ENCODE measurements at places on chromosomes 3 and 15. TPM values are rescaled to one million over a fixed set of nuclear protein-coding genes. Genes with fewer than 3 reads are reported as not detected.
A peak's percentile ranks its signal among the peaks of the same experiment; 100 is the strongest.

DNA sequence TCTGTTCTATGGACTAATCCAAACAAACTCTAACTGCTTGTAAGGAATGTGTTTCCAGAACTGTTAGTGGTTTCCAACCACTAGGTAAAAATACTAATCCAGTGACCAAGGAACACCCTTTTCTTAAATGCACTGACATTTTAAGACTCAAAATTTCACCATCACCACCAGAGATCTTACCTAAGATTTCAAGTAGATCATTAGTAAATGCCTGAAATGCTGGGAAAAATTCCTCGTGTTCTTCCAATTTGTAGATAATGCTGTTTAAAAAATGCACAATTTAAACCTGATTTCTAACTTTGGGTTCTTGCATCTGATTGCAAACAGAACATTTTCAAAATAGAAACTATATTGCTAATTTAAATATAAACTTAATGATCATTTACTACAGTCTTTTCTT lies 63.4 kb downstream of the ESYT3 start:
- no peaks in the 10 kb centered on the region for H3K4me1 ChIP-seq
- no peak overlapping the region for H3K4me3 ChIP-seq
- H3K27me3 ChIP-seq: no peaks in the 10 kb centered on the region
- H3K27ac ChIP-seq: no peak overlapping the region
- no peak for DNase-seq

DNA sequence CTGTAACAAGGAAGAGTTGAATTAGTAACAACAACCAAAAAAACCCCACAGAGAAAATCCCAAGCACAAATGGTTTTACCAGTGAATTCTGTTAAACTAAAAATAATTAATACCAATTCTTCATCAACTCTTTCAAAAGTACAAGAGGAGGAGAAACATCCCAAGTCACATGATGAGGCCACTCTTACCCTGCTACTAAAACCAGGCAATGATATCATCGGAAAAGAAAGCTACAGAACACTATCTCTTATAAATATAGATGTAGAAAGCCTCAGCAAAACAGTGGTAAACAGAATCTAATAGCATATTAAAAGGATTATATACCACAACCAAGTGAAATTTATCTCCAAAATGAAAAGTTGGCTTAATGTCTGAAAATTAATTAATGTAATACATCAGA lies 168.1 kb upstream of the SLCO3A1 start:
- H3K27ac ChIP-seq: no peak overlapping the region
- no peaks in the 10 kb centered on the region for H3K27me3 ChIP-seq
- no peaks in the 10 kb centered on the region for H3K4me1 ChIP-seq
- DNase-seq: no peak

Gene ZNF501
- 7.5 TPM for total RNA-seq

DNA sequence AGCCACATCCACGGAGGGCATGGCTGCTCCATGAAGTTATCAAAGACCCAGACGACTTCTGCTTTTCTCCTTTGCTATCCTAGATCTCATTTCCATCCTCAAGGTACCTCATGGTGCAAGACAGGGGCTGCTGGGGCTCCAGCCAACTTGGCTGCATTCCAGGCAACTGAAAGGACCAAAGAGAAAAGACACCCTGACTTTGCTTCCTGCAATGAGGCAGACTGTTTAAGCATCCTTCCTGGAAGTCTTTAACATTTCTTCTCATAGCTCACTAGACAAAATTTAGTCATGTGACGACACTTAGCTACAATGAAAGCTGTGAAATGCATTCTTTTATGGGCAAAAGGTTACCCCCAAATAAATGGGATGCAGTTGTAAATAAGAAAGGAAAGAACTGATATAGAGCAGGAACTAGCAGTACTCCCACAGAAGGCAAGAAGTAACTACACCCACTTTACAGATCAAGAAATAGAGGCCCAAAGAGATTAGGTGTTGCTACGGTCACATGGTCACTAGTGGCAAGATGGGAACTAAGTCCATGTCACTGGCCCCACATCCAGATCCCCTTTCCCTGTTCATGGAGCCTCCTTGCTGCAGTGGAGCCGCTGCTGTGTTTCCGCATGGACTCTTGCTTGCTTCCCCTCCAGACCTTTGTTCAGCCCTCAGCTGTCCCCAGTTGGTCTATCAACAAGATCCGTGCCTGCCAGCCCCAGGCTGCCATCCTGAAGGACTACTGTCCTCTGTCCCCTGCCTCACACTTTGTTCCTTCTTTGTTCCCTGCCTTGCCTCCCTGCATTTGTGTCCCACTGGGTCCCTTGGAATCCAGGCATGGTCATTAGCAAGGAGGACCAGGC lies 107.0 kb downstream of the XXYLT1 start:
- H3K4me3 ChIP-seq: no peak overlapping the region
- peaks cover 7% of the 10 kb centered on the region for H3K4me1 ChIP-seq
- H3K27ac ChIP-seq: no peak overlapping the region
- no peaks in the 10 kb centered on the region for H3K27me3 ChIP-seq
- H3K36me3 ChIP-seq: no peaks in the 10 kb centered on the region
- DNase-seq: no peak

GRCh38 chr15:91970142-91970541 lies 116.6 kb downstream of the SLCO3A1 start:
- no peaks in the 10 kb centered on the region for H3K27me3 ChIP-seq
- H3K36me3 ChIP-seq: no peaks in the 10 kb centered on the region
- H3K27ac ChIP-seq: no peak overlapping the region
- peaks cover 4% of the 10 kb centered on the region for H3K4me1 ChIP-seq
- no peak for DNase-seq

- no peaks in the 10 kb centered on the region for H3K27me3 ChIP-seq
- H3K36me3 ChIP-seq: no peaks in the 10 kb centered on the region
- H3K4me1 ChIP-seq: no peaks in the 10 kb centered on the region
- no peak for DNase-seq
- no peak overlapping the region for H3K4me3 ChIP-seq
Measured at GRCh38 chr3:159944781-159945180, 43.9 kb upstream of the IL12A start.

GRCh38 chr15:64251658-64252057 lies 88.8 kb upstream of the PPIB start:
- peaks cover 5% of the 10 kb centered on the region for H3K36me3 ChIP-seq
- no peak overlapping the region for H3K4me3 ChIP-seq
- H3K4me1 ChIP-seq: peaks cover 2% of the 10 kb centered on the region
- DNase-seq: no peak
- no peaks in the 10 kb centered on the region for H3K27me3 ChIP-seq

Gene PP2D1
- not detected for total RNA-seq

GRCh38 chr3:167754049-167754448 lies 18.5 kb downstream of the SERPINI1 start:
- no peaks in the 10 kb centered on the region for H3K36me3 ChIP-seq
- H3K4me1 ChIP-seq: no peaks in the 10 kb centered on the region
- DNase-seq: no peak
- H3K27ac ChIP-seq: no peak overlapping the region

GRCh38 chr3:183698318-183698751 lies 738 bp downstream of the YEATS2 start:
- peaks cover 21% of the 10 kb centered on the region for H3K4me1 ChIP-seq
- peak overlapping the region; percentile 96 for H3K4me3 ChIP-seq
- no peaks in the 10 kb centered on the region for H3K27me3 ChIP-seq
- peak; percentile 7 for DNase-seq
- no peaks in the 10 kb centered on the region for H3K36me3 ChIP-seq

- H3K36me3 ChIP-seq: peaks cover 63% of the 10 kb centered on the region
- no peak for DNase-seq
- no peaks in the 10 kb centered on the region for H3K27me3 ChIP-seq
- no peak overlapping the region for H3K27ac ChIP-seq
- no peak overlapping the region for H3K4me3 ChIP-seq
Measured at GRCh38 chr3:45715945-45716344, 26.7 kb downstream of the SACM1L start.

DNA sequence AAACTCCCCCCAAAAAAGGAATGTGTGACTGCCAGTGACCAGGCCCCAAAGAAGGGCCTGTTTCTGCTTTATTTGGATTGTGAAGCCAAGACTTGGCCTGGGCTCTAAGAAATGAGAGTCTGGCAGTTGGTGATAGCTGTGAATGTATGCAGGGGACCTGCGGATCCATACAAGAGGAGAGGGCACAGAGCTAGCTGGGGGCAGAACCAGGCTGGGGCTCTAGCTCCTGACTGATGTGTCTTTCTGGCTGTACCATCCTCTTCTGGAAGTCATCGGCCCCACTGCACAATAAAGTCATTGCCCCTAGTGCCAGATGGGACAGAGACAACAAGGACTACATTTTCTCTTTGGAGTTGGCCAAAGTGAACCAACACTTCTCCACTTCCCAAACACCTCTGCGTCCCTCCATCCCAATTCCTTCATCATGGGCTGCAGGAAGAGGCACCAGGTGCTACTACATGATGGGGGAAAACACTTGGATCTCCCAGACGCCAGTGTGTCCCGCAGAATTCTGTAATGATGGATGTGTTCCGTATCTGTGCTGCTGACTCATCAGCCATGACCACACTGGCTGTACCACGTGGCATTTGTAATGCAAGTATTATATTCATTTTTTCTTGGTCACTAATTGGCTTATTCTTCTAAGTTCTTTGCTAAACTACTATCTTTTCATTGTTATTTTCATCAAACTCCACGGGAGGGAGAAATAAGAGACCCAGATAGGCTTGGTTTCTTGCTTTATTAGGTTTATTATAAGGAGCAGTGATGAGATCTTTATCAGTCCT lies 1.7 kb upstream of the PLA2G4F start:
- H3K36me3 ChIP-seq: peaks cover 17% of the 10 kb centered on the region
- no peaks in the 10 kb centered on the region for H3K4me1 ChIP-seq
- no peak for DNase-seq
- no peak overlapping the region for H3K27ac ChIP-seq

Gene GOLGA8R
- total RNA-seq: 4.0 TPM

Gene TM4SF1
- total RNA-seq: 0.76 TPM

Gene CCR9
- 4.2 TPM for total RNA-seq

GRCh38 chr3:23612296-23612891 lies 193.4 kb upstream of the UBE2E1 start:
- DNase-seq: no peak
- no peak overlapping the region for H3K4me3 ChIP-seq
- no peaks in the 10 kb centered on the region for H3K36me3 ChIP-seq
- peaks cover 2% of the 10 kb centered on the region for H3K4me1 ChIP-seq
- H3K27me3 ChIP-seq: no peaks in the 10 kb centered on the region
- H3K27ac ChIP-seq: no peak overlapping the region

DNA sequence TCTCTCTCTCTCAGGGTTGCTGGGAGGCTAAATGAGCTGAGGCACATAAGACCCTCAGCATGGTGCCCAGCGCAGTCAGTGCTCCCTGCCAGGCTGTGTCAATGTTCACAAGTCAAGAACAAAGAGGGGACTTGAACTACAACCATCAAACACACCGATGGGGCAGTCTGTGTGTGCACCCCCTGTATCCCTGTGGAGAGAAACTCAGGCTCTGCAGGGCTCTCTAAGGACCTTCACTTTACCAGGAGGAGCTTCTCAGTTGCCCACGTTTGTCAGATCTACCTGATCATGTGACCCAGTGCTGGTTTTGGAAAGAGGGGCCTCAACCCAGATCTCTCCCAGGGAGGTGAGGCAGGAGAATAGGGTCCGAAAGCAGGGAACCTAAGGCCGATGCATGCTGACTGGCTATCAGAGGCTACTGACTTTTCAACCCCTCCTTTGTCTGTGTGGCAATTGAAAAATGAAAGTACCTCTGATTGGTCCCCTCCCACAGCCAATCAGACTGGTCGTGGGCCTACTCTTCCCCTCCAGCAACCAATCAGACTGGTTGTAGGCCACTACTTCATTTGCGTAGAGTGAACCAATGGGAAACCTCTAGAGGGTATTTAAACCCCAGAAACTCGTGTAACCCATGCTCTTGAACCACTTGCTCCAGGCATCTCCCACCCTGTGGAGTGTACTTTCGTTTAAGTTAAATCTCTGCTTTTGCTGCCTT lies 34.0 kb downstream of the RHCG start:
- H3K27me3 ChIP-seq: no peaks in the 10 kb centered on the region
- no peaks in the 10 kb centered on the region for H3K4me1 ChIP-seq

Gene SPINK8
- total RNA-seq: not detected

Gene TM4SF4
- 0.85 TPM for total RNA-seq

DNA sequence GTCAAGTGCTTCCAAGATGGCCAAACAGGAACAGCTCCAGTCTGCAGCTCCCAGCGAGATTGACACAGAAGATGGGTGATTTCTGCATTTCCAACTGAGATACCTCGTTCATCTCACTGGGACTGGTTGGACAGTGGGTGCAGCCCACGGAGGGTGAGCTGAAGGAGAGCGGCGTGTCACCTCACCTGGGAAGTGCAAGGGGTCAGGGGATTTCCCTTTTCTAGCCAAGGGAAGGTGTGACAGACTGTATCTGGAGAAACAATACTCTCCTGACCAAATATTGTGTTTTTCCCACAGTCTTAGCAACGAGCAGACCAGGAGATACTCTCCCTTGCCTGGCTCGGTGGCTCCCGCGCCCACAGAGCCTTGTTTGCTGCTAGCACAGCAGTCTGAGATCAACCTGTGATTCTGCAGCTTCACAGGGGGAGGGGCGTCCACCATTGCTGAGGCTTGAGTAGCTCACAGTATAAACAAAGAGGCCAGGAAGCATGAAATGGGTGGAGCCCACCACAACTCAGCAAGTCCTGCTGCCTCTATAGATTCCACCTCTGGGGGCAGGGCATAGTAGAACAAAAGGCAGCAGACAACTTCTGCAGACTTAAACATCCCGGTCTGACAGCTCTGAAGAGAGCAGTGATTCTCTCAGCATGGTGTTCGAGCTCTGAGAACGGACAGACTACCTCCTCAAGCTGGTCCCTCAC lies 293.5 kb upstream of the SUCLG2 start:
- DNase-seq: peak; percentile 82
- no peaks in the 10 kb centered on the region for H3K36me3 ChIP-seq
- H3K4me1 ChIP-seq: peaks cover 12% of the 10 kb centered on the region

Gene NR2E3
- not detected for total RNA-seq

Gene GHSR
- not detected for total RNA-seq

GRCh38 chr3:129095285-129095684 lies 26.3 kb downstream of the RAB43 start:
- H3K27me3 ChIP-seq: no peaks in the 10 kb centered on the region
- no peak for DNase-seq
- peaks cover 50% of the 10 kb centered on the region for H3K36me3 ChIP-seq
- H3K4me3 ChIP-seq: no peak overlapping the region

- H3K36me3 ChIP-seq: no peaks in the 10 kb centered on the region
- H3K4me1 ChIP-seq: peaks cover 14% of the 10 kb centered on the region
- peaks cover 11% of the 10 kb centered on the region for H3K27me3 ChIP-seq
- H3K4me3 ChIP-seq: no peak within 1 kb of the TSS
Measured at GRCh38 chr3:125212509-125213363, at the start of gene SLC12A8. SLC12A8 (minus strand) TSS chr3:125212748; CDS start chr3:125211349, 1,399 bp downstream.

GRCh38 chr3:16142350-16143025 lies 32.0 kb upstream of the GALNT15 start:
- no peaks in the 10 kb centered on the region for H3K36me3 ChIP-seq
- DNase-seq: no peak
- H3K4me3 ChIP-seq: no peak overlapping the region
- no peak overlapping the region for H3K27ac ChIP-seq
- no peaks in the 10 kb centered on the region for H3K4me1 ChIP-seq

Gene TMEM207
- not detected for total RNA-seq

- no peak for DNase-seq
- H3K4me3 ChIP-seq: no peak overlapping the region
- peaks cover 20% of the 10 kb centered on the region for H3K4me1 ChIP-seq
- H3K36me3 ChIP-seq: no peaks in the 10 kb centered on the region
- no peak overlapping the region for H3K27ac ChIP-seq
Measured at GRCh38 chr3:108102420-108103039, 11.7 kb upstream of the CD47 start.

GRCh38 chr3:177838766-177839350 lies 641.6 kb upstream of the TBL1XR1 start:
- no peak overlapping the region for H3K4me3 ChIP-seq
- no peak overlapping the region for H3K27ac ChIP-seq
- no peaks in the 10 kb centered on the region for H3K36me3 ChIP-seq
- no peaks in the 10 kb centered on the region for H3K27me3 ChIP-seq

- H3K4me1 ChIP-seq: no peaks in the 10 kb centered on the region
- H3K27ac ChIP-seq: no peak overlapping the region
- no peaks in the 10 kb centered on the region for H3K36me3 ChIP-seq
- no peak overlapping the region for H3K4me3 ChIP-seq
- DNase-seq: no peak
- H3K27me3 ChIP-seq: no peaks in the 10 kb centered on the region
Measured at GRCh38 chr3:144708437-144708836, 736.8 kb downstream of the DIPK2A start.

Measured in T-cell (primary cell).